ENCODE measurements at places on chromosomes 16 and 17.

GRCh38 chr17:5913032-5913531 is 157.1 kb upstream of the WSCD1 start:
- DNase-seq: no peak

DNA sequence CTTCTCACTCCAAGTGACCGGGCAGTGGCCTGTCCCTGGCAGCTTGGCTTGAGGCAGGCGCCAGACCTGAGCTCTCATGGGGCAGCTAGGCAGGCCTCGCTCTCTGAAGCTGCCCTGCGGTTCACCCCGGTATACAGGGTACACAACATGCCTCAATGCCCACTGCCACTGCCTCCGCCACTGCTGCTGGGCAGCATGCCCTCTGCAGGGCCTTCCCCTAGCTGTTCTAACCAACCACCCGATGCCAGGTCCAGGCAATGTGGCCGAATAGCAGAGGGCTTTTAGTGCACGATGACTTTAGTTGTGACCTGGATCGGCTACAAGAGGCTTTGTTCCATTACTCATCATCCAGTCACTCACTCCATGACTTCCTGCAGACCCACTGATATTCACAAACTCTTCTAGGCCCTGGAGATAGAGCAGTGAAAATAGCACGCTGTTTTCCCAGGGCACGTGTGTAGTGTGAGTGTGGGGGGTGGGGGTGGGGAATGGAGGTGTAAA is 19.7 kb downstream of the CDC42EP4 start:
- DNase-seq: no peak

- peak; percentile 93 for DNase-seq
These were observed 215.7 kb upstream of the CIBAR2 start for GRCh38 chr16:85327731-85328675.

DNA sequence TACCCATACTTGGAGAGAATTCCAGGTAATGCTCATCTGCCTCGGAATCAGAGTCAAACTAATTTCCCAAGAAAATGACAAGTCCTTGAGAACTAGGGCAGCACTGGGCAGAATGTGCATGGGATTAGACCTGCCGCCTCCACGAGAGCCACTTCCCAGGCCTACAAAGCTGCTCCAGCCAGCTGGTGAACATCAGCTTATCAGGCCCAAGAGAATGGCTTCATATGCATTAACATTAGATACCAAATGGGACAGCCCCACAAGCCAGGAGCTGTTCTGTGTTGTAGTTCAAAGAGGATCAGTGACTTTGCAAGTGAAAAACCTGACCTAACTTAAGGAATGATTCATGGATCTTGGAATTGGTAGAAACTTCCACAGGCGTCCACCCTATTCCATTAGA is 203.3 kb downstream of the CYLD start:
- no peak for DNase-seq

DNA sequence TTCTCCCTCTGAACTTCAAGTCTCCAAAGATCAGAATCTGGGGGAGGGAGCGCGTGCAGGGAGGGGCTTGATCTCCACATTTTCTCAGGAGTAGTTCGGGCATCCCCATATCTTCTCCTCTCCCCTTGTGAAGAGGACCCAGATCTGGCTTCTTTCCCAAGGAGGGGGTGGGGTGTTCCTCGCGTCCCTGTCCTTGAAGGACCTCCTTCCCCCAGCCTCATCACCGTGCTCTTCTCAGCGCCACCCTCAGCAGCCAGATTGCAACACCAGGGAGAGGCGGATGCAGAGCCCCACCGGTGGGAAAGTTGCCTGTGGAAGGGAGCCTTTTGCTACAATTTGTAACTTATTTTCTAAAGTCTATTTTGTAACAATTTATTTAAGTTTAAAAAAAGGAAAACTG is 5.7 kb downstream of the PRSS53 start:
- no peak for DNase-seq

All from H1 (cell line).